ENCODE measurements at places on chromosomes 4 and X.

DNA sequence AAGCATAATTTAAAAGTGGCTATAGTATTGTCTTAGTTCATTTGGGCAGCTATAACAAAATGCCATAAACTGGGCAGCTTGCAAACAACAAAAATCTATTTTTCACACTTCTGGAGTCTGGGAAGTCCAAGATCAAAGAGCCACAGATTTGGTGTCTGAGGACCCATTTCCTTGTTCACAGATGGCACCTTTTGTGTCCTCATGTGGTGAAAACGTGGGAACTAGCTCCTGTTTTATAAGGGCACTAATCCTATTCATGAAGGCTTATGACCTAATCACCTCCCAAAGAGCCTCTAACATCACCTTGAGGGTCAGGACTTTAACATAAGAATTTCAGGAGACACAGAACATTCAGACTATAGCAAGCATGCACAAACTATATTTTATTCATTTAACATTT, 126.5 kb upstream of the WDFY3 start:
- no peak for DNase-seq

GRCh38 chrX:13345438-13345837, 25.6 kb upstream of the ATXN3L start:
- DNase-seq = no peak

DNA sequence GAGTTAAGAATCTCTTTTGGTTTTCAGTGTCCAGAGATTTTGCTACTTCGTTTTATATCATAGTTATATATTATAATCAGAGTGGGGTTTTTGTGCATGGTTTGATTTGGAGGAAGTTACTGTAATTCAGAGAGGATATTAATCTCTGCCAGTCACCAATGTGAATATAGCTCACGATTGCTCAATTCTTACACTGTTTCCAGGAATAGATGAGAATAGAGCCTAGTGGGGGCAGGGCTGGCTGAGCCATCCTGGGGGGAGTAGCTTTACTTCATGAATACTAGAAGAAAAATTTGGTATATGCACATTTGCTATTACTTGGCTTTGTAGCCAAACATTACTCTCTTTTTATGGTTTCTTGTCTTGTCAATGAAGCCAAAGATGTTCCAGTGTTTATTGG, 60.9 kb upstream of the TRPC3 start:
- no peak for DNase-seq

DNA sequence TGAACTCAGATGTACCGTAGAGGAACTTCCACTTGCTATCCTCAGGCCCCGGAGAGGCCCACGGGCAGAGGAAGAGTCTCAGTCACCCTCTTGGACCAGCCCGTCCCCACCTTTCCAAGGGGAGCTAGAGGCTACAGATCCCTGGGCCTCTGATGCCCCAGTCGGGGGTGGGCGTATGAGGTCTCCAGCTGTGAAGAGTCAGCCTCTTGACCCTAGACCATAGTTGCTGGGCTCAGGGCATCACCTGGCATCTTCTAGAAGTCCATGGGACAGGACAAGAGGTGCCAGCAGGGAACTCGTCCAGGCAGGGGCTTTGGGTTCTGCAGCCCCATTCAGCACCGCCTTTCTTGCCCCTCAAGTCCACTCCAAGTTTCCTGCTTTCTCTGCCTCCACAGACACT, 11.6 kb downstream of the SASH3 start:
- no peak for DNase-seq

DNA sequence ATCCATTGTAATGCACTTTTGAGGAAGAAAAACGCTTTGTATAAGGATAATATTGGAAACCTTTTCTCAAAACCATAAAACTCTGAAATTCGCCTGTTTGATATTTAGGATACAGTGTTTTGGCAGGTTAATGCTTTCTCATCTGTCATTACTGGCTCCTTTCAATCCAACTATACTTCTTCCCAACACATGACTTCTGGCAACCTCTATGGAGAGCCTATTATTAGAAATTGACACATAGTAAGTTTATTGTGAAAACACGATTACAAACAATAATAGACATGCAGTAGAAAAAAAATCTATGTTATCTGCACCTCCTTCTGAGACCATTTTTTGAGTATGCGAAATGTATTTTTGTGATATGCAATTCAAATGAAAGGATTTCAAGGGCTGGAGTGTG, 4.6 kb upstream of the KLHL34 start:
- no peak for DNase-seq
